ENCODE measurements at places on chromosomes 13 and 19. TPM values are rescaled to one million over a fixed set of nuclear protein-coding genes. Genes with fewer than 3 reads are reported as not detected.

DNA sequence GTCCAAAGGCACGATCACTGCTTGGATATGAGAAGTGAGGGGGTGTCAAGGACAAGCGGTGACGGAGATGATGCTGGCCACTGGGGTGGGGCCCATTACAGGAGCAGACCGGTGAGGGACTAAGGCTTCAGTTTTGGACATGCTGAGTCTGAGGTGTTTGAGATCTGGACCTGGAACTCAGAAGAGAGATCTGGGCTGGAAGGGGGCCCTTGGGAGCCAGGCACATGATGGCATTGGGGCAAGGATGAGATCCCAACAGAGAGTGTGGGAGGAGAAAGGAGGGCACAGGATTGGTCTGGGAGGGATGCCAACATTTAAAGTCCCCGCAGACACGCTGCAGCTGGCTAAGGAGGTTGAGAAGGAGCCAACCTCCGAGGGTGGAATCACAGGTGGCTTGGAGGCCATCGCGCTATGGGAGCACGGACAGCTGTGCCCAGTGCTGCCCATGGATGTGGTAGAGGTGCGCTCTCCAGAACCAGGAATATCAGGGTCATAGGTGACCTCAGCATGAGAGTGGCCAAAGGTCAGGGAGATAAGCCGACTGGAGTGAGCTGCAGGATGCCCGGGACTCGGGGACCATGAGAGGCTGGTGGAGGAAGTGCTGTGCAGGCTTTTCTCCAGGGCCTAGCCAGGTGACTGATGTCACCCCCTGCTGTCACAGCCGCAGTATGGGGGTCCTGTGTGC, 21.8 kb downstream of the DHRS12 start:
- no peak for DNase-seq

ZNF610 gene
- 3.0 TPM for total RNA-seq

KCNC3 gene
- total RNA-seq: 2.0 TPM

DNA sequence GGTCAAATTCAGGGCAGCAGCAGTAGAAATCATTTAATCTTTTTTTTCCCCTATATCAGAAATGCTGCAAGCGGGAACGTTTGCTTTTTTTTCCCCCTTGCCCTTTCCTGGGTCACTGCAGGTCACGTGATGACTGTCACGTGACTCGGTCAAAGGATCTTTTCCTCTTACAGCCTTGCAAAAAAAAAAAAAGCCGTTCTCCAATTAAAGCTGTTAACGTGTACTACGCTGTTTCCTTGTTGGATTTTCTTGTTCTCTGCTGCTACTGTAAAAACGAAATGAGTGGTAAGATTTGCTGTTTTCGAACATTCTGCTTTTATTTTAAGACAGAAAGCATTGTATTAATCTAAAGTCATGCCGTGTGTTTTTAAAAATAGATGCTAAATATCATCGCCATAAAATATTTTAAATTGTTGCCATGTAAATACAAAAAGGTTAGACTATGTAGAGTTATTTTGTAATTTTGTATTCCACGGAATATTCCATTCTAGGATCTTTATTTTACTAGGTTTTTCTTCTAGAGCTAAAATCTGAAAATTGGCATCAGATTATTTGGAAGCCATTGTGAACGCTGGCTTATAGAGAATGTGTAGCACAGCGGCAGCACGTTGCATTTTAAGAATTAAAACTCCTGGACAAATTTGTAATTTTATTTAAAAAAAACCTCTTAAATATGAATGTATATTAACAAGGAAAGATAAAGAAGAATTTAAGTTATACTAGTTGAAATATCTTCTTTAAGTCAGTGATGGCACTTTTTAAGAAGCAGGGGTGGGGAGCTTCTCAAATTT, 109.8 kb upstream of the MLNR start:
- DNase-seq: peak; percentile 88

All from Right ventricle myocardium superior (tissue), 1 donor.